ENCODE measurements at places on chromosomes 12 and 14.

DNA sequence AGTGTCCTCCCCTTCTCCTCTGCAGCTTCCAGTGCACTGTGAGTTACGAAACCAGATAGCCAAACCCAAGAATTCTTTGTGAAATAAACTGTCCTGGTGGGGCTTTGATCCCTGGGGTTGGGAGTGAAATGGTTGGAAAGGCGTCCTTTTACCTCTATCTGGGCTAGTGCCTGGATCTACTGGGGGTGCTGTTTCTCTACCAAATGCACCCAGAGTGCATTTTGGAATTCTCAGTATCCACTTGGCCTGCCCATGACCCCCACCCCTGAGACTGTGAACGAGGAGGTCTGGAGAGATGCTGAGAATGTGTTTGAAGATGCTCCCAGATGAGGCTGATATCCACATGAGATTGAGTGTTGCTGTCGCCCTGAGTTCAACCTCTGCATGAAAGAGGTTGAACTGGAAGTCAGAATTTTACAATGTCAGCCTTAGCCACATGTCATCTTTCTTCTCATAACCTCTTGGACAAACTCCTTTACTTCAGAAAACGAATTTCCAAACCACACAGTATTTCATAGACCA is 87.1 kb upstream of the CLMN start:
- no peak for DNase-seq

- no peak for DNase-seq
Observed at GRCh38 chr12:79964100-79964627, 29.3 kb upstream of the PPP1R12A start.

GRCh38 chr14:65581799-65582198 is 169.3 kb downstream of the FUT8 start:
- DNase-seq, result no peak

GRCh38 chr14:90381011-90381786 is 15.6 kb upstream of the CALM1 start:
- peak; percentile 68 for DNase-seq

- no peak for DNase-seq
Observed at GRCh38 chr12:60930151-60930550, 1330.1 kb upstream of the USP15 start.
